Anterior cingulate cortex (tissue), 58 donors: ENCODE measurements at places on chromosomes 1 and 21.

DNA sequence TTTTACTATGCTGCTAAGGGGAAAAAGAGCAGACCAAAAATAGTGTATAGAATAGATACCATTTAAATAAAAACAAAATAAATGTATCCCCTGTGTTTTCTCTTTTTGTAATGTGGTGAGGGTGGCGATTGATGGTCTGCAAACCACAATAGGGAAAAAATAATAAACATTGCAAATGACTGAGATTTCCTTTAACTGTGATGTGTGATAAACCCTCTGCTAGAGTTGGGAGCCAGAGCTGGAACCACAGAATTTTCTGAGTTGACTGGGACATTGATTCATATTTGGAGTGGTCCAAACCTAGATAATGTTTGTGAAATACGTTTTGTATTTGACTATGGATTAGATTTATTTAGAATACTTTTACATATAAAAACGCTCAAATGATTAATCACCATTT lies 70.6 kb upstream of the PTGFR start:
- no peak for DNase-seq

GRCh38 chr1:56534130-56534651 lies 45.2 kb downstream of the PLPP3 start:
- no peak for DNase-seq

DNA sequence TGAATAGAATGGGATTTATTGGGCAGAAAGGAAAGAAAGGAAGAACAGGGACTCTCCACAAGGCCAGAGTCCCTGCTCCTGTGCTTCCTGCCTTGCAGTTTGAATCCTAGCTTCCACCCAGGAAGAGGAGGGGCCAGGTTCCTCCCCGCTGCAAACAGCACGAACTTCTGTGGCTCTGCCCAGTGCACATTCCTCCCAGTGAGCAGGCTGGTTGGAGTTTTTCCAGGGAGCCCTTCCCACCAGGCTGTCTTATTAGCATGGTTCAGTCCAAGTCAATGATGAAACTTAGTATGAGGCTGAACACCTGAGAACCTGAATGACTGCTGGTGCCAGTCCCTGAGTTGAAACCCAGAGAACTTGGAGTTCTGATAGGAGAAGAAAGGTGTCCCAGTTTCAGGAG lies 247.2 kb downstream of the DUSP10 start:
- DNase-seq: no peak

DNA sequence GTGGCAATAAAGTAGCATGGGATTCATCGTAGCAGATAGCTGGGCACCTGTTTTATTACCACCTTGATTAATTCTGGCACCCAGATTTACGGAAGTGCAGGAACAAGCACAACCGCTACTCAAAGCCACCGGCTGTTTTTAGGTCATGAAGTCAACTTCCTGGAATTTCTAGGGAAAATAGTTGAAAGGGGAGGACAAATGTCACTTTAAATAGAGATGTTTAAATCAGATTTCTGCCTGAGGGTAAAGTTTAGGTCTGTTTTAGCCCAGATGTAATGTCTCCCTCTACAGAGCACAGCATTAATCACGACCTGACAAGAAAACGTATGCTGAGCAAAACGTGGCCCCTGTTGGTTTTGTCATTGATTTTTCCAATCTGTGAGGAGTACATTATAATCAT lies 8.0 kb downstream of the ADGRL2 start:
- DNase-seq: no peak

- no peak for DNase-seq
Measured at GRCh38 chr1:158285756-158286241, 3.9 kb upstream of the CD1C start.

- DNase-seq: no peak
Measured at GRCh38 chr1:162688931-162689330, 56.7 kb downstream of the DDR2 start.

DNA sequence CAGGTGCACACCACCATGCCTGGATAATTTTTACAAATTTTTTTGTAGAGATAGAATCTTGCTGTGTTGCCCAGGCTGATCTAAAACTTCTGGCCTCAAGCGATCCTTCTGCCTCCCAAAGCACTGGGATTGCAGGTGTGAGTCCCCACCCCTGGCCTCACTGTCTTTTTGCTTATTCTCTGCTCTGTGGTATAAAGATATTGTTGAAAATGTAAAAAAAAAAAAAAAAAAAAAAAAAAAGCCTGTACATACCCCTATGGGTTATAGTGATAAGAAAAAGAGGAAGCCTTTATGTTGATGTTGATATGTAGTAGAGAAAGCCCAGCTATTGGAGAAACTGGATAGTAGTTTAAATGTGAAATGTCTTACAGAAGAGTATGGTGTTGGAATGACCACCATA lies 125.8 kb downstream of the XPR1 start:
- DNase-seq: no peak
